NCI-H1417 treated with DMSO at 0.1 percent for 48 hours (cell line): ENCODE measurements at places on chromosomes 2 and 18.
A peak's percentile ranks its signal among the peaks of the same experiment; 100 is the strongest.

- DNase-seq: no peak
Measured at GRCh38 chr2:43005245-43005974, 213.0 kb upstream of the HAAO start.

GRCh38 chr2:64625299-64626145 is 28.2 kb downstream of the SERTAD2 start:
- no peak for DNase-seq

DNA sequence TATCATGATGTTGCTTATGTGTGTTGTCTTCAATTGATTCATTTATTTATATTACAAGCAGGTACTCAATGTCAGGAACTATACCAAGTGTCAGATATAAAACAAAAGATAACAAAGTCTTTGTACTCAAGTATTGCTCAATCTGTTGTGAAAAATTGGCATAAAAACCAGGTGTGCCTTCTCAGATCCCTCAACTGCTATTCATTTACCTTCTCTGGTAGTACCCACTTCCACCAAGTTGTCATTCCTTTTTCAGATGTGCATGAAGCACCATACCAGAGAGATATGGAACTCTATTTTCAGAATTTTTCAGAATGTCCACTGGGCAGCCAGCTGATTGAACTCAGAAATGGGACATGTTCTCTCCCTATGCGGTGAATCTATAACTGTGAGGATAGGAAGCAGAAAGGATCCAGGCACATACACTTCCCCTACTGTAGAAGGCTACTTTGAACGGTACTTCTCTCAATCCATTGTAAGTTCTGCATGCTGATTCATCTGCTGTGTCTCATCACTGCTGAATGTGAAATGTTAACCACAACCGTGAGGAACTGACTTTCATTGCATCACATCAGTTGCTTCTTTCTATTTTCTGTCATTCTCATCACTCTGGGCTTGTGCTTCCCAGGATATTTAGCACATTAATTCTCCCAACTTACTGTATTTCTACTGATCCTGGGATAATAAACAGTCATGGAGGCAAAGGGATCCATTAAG is 1621.3 kb downstream of the SUCLG1 start:
- no peak for DNase-seq

DNA sequence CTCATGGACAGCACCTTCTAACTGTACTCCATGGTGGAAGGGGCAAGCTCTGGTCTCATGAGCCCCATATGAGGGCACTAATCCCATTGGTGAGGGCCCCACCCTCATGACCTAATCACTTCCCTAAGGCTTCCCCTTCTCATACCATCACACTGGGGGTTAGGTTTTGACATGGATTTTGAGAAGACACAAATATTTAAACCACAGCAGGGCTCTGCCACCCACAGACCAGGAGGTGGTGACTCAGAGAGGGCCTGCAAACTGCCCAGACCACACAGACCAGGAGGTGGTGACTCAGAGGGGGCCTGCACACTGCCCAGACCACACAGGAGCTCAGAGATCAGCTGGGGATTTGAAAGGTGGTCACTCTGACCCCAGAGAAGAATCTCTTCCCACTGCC is 222.0 kb downstream of the KLHL29 start:
- DNase-seq: no peak

DNA sequence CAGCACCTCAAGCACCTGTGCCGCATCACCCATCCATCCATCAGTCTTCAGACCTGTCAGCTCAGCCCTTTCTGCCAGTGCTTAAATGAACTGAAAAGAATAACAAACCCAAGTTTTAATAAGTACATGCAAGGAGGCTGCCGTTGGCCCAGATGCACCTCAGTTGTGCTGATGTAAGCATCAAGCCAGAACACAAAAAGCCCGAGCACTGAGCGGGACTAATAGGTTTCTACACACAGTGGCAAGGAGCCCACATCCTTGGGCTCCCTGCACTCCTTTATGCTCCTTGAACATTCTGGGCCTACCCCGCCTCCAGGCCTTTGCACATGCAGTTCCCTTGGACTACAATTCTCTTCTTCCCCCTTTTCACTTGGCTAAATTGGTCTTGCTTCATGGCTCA is 165.6 kb downstream of the ALK start:
- no peak for DNase-seq

- DNase-seq: no peak
Measured at GRCh38 chr2:222941510-222942032, 80.7 kb downstream of the ACSL3 start.

GRCh38 chr18:11050966-11051365 is 98.4 kb downstream of the PIEZO2 start:
- no peak for DNase-seq

GRCh38 chr2:224120986-224121385 is 81.9 kb upstream of the SERPINE2 start:
- DNase-seq: no peak

GRCh38 chr2:216695401-216695821 is at the start of gene IGFBP5:
Gene IGFBP5 (minus strand): TSS chr2:216695549. CDS start chr2:216694775, 774 bp downstream.
- no peak for DNase-seq

DNA sequence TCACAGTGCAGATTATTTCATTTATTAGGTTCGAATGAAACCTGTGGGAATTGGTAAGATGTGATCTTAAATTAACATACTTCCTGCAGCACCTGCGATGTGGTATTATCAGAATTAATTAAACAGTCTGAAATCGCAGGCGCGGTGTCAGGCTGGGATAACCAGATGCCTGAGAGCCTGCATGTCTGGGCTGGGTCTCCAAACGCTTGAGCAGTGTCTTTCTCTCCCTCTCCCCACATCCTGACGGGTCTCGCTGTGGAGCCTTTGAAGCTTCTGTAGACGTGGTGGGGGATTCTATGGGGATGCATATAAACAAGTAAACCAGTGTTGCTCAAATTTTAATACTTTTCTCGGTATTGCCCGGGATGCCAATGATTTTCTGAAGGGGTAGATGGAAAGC is 366.2 kb upstream of the SPRED2 start:
- DNase-seq: no peak

GRCh38 chr2:238525990-238526389 is 99.3 kb downstream of the ASB1 start:
- DNase-seq: no peak

- DNase-seq: no peak
Measured at GRCh38 chr2:84326831-84327432, 132.1 kb downstream of the SUCLG1 start.

DNA sequence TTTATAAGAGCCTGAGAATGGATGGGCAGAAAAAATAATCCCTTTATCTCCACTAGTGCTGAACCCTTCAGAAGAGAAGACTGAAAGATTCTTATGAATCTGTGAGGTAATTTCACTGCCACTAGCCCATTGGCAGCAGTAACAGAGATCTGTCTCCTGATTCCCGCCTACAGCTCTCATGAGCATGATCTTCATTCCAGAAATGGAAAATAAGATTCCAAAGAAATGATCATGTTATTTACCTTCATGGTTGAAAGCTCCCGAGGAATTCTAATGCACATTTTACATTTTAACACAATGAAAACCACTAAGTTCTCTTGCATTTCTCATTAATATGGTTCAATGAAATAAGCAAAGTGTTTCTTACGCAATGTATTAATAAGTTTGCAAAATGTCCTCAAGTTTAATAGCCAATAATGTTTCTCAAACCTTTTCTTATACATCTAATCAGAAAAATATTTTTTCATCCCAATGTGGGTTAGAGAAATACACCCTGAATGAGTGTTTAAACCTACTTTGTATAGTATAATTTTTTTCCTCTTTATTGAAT is 905.6 kb downstream of the TMEM182 start:
- DNase-seq: no peak

- peak; percentile 76 for DNase-seq
Measured at GRCh38 chr2:239181074-239181902, 219.5 kb downstream of the HDAC4 start.

DNA sequence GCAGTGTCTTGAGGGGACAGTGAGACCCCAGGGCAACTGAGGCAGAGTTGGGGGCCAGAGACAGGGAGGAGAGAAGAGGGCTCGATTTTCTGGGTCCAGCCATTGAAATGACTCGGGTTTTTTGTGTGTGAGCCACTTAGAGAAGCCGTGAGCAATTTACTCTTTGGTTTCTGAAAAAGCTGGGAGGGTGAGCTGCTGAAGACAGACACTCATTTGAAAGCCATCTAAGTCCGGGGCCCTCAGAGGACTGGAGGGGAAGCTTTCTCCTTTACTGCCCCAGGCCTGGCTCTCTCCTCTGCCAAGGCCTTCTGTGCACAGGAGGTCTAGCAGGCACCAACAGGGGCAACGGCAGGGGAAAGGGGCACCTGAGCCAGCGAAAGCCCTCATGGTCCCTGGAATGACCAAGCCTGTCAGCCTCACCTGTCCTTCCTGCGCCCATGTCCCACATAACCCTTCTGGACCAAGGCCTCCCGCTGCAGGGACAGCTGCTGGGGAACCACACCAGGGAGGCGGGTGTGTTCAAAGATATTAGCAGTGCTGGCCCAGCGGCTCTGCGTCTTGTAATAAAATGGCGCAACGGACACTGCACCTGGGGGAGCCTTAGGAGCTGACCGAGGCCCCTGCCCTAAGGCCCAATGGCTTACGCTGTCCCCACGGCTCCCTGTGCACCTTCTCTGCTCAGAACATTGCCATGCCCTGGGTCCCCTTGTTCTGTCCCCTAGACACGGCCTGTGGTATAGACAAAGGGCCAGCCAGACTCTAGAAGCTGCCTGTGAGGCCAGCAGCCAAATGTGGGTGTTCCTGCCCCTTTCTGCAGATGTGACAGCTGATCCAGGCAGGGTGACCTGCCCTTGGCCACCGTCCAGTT is 45.8 kb downstream of the HS6ST1 start:
- DNase-seq: no peak

GRCh38 chr2:31081492-31081891 is 56.7 kb downstream of the GALNT14 start:
- DNase-seq: no peak

GRCh38 chr2:207330912-207331311 is 165.2 kb upstream of the KLF7 start:
- no peak for DNase-seq

GRCh38 chr2:105718846-105719481 is 25.7 kb upstream of the NCK2 start:
- DNase-seq: no peak

GRCh38 chr2:70199320-70199864 is 8.6 kb upstream of the C2orf42 start:
- DNase-seq: no peak

DNA sequence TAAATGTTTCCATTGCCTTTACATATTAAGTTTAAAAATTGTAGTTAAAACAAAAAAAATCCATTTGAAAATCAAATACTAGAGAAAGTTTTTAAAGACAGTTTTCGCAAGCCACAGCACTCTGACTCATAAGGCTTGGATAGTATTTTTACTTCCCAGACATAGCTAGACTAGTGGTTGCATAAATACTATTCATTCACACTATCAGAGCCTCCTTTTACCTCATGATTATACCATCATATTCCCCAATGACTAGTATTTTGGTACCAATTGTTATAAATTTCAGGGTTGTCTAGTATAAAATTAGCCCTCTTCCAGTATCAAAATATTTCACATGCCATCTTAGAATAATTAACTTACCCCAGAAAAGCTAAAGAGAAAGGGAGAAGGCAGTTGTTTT is 393.5 kb downstream of the ERBB4 start:
- DNase-seq: no peak

GRCh38 chr2:25853038-25853638 is 25.1 kb downstream of the ASXL2 start:
- no peak for DNase-seq
